ENCODE measurements at places on chromosomes 3 and 15.

DNA sequence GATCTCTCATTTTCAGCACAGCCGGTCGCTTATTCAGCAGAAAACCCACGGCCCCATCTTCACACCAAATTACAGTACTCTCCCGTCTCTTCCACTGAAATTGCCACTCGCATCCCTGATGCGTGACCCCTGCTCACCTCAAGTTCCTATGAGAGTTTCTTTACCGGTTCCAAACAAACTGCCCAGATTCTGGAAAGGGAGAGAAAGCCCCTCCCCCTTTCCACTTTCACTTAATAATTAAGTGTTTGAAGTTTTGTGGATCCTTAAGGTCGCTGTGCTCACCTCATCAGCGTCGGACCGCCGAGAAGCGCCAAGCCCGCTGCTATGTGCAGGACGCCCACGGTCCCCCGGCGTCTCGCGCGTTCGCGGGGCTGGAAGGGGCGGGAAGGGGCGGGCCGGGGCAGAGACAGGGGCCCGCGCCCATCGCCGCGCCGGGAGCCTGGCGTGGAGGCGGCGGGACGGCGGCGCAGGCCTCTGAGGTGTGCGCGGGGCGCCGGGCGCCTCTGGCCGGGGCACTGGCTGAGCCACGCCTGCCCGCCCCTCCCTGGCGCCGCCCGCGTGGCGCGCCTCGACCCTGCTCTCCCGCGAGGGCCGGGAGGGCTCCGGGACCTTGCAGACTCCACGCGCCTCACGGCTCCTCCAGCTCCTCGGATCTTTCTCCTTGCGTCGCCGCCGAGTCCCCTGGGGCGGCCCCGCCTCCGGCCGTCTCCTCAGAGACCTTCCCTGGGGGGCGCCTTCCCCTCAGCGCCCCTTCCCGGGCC lies at the start of gene GPR156:
TSS of gene GPR156 (minus strand) at position 476 of the 761 bp plus-strand sequence. CDS start 41,124 bp downstream, outside the sequence.
- no peak for DNase-seq

GRCh38 chr3:193897731-193898180 lies 238.2 kb upstream of the HES1 start:
- no peak for DNase-seq

- DNase-seq: no peak
These were observed 136.9 kb downstream of the THSD4 start for GRCh38 chr15:71252044-71252739.

GRCh38 chr15:98272625-98273024 lies 312.1 kb downstream of the ARRDC4 start:
- DNase-seq: no peak

DNA sequence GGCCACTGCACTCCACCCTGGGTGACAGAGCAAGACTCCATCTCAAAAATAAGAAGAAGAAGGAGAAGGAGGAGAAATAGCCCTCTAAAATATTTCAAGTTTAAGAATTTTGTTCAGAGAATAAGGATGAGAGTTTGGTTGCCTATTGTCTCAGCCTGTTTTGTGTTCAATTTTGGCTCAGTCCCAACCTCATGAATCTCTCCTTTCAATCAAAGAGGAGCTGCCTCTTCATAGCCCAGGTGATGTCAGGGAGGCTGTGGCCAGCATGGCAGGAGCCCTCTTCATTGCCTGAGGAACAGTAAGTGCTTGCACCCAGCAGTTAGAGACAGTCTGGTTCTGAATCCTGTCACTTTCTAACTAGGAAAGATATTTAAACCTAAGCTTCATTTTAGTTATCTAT lies 55.0 kb downstream of the BDH1 start:
- DNase-seq: no peak

DNA sequence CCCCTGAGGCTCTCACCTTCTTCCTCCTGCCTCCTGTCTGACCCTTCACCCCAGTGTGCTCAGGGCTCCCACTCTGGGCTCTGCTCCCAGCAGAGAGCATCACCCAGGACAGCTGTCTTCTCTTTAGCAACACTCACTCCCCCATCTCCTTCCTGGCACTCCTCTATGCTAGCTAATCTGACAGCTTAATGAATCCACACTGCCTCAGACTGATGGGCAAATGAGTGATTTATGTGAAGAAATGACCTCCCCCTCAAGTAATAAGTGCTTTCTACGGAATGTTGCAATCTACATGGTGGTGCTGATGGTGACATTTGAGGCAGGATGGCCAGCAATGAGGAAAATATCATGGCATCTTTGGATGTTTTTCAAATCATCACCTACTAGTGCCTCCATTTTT lies 83.6 kb downstream of the LSM3 start:
- DNase-seq: no peak

GRCh38 chr3:83902787-83903533 lies 1055.8 kb upstream of the CADM2 start:
- DNase-seq: no peak

- no peak for DNase-seq
These were observed 118.2 kb downstream of the KLF13 start for GRCh38 chr15:31444844-31445243.

GRCh38 chr3:18100121-18100520 lies 325.0 kb downstream of the SATB1 start:
- no peak for DNase-seq

DNA sequence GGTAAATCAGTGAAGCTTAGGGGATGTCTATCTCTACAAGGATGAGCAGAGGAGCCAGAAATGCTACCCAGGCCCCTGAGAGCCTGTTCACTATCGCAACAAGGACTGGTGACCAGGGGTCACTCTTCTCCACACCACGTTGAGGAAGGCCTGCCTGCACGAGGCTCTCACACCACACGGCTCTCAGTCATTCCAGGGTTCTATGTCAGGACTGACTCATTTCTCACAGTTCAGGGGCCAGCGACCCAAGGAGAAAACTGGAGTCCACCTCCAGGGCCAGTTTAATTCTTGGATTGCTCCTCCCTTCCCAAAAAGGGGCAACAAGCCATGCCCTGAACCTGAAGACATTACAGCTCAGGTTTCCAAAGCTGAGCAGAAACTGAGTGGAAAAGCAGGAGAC lies 33.9 kb downstream of the ANP32A start:
- no peak for DNase-seq

DNA sequence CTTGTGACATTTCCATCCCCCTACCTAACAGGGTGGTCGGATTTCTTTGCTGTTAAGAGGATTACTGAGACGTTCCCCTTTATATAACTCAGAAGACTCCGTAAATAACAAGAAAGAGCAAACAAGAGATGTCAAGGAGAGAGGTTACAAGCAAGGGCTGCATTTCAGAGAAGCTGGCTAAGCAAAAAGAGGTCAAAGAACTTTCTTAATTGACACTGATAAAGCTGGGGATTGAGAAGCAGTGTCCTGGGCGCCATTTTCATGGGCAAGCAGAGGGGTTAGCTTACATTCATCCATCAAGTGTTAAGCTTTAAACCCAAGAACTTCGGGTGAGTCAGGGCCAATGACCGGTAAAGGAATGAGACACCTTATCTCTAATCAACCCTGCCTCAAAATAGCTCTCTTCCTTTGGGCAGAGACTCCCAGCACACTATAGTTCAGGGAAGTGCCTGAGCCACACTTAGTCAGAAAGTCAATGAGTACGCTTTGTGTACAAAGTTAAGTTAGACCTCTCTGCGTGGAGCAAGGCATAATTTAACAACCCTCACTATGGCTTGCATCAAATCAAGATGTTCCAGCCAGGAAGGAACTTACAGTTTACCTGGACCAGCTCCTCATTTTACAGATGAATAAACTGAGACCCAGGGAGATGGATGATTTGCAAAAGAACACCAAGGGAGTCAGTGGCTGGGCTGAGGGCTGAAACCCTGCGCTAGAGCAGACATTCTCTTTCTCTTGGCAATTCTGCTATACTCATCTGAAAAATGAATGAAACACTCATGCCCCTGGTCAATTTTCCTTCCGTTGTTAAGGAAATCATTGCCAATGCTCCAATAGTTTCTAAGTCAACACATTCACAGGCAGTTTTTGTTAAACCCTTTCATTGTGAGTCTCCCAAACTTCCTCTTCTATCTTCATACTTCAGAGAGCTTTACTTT lies 44.6 kb downstream of the CCNL1 start:
- no peak for DNase-seq

- DNase-seq: peak; percentile 11
These were observed 64.9 kb upstream of the RAD18 start for GRCh38 chr3:9028134-9028533.

GRCh38 chr15:59995568-59996297 lies 8.4 kb upstream of the FOXB1 start:
- no peak for DNase-seq

GRCh38 chr15:39411102-39411989 lies 169.5 kb upstream of the THBS1 start:
- no peak for DNase-seq

DNA sequence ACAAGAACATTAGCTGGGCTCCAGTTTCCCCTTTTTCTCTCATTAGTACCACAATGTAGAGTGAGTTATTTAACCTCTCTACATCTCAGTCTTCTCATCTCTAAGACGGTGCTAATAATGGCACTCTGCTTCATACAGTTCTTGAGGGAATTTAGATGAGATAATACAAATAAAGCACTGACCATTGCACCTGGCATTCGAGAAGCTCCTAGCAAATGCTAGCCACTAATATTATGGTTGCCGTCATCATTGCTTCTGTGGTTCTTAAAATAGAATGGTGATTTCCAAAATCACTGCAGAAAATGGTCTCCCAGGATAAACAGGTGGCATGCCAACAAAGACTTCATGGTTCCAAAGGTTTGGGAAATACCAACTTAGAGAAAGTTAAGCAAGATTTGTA lies 213.0 kb downstream of the RORA start:
- DNase-seq: no peak

DNA sequence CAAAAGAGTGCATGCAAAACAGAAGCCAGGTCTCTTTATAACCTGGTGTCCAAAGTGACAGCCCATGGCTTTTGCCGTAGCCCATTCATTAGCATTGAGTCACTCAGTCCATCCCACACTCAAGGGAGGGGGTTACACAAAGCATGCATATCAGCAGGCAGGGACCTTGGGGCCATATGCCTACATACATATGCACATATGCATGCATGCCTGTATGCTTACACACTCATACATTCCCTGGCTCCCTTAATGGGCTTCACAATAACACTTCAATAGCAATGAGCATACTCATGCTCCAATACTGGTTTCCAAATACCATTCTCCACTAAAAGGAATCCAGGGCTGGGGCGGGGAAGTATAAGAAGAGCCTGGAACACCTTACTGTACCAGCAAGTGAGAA lies 22.0 kb downstream of the TRPM1 start:
- DNase-seq: no peak

DNA sequence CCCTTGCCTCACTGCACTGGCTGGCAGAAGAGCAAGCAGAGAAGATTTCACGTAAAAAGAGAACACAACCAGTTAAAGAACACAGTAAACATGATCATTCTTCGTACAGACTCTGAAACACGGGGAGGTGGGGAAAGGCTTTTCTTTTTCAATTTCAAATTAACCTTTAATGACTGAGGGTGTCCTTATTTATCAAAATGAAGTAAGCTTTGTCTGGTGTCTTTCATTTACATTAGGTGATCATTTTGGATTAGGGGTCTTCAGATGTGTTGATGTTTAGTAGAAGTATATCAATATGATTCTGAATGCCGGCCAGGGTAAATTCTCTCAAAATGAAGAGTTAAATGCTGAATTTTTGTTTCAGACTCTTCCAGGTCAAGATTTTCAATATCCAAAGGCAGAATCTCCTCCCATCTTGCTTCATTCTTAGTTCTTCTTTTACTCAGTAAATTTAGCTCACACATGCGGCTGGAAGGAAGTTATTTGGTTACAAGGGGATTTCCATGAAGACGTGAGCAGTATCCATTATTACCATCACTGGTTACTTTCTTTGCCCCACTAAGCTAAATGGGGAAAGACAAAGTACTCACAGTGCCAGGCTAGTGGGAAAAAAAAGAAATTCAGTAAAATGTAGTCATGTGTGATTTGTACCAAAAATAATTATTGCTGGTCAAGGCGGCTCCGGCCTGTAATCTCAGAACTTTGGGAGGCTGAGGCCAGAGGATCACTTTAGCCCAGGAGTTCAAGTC lies 272.2 kb upstream of the NR2F2 start:
- no peak for DNase-seq

- no peak for DNase-seq
These were observed 193.5 kb upstream of the ICE2 start for GRCh38 chr15:60672400-60672799.

DNA sequence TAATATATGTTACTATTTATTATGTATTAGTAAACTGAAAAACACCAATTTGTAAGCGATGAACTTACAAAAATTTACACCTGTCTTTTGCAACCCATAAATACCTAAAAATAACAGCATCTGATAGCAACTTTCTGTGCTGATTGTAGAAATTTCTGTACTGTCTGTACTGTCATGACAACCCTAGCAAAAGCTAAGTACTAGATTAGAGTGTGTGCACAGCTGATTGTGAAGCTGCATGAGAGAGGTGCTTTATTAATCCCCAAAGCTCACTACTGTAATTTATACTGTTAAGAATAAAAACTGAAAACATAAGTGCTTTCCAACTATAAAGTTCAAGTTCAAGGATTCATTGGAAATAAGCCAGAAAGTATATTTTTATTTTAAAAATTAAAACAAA lies 815 bp downstream of the BCL2A1 start:
- DNase-seq: no peak
